Psoas muscle (tissue), 8 donors: ENCODE measurements at places on chromosomes 6 and 20. TPM values are rescaled to one million over a fixed set of nuclear protein-coding genes. Genes with fewer than 3 reads are reported as not detected.
A peak's percentile ranks its signal among the peaks of the same experiment; 100 is the strongest.

The GSTA4 gene
- total RNA-seq: 14.1 TPM

The NNAT gene
- 0.50 TPM for total RNA-seq

The RIPOR3 gene
- total RNA-seq: 3.1 TPM

GRCh38 chr6:2714111-2714895 is 36.4 kb downstream of the MYLK4 start:
- no peak for DNase-seq

GRCh38 chr6:112218563-112218962 is 35.8 kb downstream of the LAMA4 start:
- peak; percentile 43 for DNase-seq

DNA sequence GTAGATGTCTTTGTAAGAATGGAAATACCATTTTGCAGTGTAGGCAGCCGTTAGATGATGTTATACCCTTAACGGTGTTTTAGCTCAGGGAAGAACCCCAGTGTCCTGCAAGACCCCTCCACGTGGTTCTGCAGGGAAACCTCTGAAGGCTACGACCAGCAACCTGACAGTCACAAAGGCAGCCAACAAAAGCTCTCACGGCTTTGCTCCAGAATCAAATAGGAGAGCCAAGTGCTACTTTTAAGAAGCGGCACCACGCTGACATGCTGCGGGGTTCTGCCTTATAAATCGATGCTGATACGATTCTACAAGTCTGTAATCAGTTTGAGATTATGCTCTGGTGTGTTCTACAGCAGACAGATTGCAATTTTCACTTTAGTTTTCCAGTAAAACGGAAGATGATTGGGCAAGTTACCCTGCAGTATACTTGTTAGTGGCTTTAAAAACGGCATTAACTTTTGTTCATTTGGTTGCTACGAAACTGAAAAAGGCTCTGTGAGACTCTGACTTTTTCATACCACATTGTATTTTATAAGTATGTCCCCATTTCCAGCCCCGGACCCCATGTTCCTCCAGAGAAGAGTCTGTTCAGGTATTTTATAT is 312.9 kb downstream of the SAMD5 start:
- no peak for DNase-seq

The DOK5 gene
- 25.5 TPM for total RNA-seq

The XKR7 gene
- total RNA-seq: not detected

DNA sequence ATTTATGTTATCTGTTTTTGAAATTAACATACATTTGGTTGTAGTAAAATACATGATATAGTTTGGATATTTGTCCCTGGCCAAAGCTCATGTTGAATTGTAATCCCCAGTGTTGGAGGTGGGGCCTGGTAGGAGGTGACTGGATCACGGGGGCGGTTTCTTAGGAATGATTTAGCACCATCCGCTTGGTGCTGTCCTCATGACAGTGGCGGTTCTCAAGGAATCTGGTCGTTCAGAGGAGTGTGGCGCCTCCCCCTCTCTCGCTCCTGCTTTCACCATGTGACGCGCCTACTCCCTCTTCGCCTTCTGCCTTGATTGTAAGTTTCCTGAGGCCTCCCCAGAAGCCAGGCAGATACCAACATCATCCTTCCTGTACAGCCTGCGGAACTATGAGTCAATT is 29.0 kb downstream of the CTCFL start:
- no peak for DNase-seq

DNA sequence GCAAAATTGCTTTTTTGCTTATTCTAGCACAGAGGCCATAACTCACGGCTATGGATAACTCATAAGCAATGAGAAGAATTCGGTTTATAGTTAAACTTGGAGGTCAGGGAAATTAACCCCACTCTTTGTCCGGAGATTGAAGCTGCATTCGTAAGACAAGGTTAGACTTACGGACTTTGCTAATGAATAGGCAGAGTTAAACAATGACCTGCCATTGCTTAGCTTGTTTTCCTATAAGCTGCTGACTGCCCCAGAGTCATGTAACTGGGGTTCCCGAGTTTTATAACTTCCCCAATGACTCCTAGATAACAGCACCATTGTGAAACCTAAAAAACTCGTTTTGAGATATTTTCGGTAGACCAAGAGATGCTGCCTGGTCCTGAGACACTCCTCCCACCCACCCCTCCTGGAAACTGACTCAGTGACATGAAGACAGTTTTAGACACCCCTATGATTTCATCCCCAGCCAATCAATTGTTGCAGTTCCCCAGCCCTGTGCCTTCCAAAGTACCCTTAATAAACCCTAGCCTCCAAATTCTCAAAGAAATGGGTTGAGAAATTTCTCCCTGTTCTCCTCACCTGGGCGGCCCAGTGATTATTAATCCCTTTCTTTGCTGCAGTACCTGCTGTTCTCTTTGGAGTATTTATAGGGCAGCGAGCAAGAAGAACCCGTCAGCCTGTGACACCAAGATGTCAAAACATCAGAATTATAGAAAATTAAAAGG is 33.1 kb upstream of the MCUR1 start:
- DNase-seq: no peak

DNA sequence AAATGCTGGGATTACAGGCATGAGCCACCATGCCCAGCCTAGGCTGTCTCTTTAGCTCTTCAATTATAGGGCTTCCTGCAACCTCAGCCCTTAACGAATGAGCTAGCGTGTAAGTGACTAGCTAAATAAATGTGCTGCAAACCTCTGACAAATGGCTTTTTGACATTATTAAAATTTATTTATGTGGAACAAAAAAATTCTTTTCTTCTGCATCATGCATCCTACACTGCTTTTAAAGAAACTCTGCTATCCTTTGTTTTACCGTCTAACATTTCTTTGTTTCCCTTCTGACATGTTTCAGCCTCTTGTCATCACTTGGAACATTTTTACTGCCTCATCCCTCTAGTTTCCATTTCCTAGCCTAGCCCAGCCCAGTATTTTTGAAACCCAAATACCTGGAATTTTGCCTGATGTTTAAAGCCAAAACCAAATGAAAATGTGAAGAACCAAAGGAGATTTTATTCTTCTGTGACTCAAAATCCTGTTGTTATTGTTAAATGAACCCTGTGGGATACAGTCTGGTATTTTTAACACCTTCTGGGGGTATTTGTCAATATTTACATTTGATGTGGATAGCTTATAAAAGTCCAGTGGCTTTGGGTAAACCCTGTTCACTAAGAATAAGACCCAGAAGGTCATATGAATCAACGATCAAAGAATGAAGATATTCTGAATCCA is 9.5 kb downstream of the NT5E start:
- no peak for DNase-seq
